ENCODE measurements at places on chromosomes 5 and 9.

DNA sequence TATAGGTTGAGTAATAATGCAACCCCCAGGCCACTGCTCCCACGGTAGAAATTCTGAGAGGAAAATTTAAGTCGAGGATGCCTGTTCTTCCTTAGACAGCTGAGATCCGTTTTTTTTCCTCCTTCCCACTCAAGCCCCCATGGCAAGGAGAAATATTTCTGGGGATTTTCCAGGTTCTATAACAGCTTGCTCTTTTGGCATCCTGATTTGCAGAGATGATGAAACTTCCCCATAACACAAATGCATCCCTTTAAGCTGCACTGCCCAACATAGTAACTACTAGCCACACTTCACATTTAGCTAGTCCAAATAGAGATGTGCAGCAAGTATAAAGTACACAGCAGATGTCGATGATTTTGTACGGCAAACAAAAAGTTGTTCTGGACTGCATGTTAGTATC is 32.5 kb upstream of the GNA14 start:
- H3K4me3 ChIP-seq: no peak overlapping the region
- no peak for DNase-seq
- H3K27ac ChIP-seq: no peak overlapping the region
- H3K36me3 ChIP-seq: no peaks in the 10 kb centered on the region
- no peaks in the 10 kb centered on the region for H3K27me3 ChIP-seq

DNA sequence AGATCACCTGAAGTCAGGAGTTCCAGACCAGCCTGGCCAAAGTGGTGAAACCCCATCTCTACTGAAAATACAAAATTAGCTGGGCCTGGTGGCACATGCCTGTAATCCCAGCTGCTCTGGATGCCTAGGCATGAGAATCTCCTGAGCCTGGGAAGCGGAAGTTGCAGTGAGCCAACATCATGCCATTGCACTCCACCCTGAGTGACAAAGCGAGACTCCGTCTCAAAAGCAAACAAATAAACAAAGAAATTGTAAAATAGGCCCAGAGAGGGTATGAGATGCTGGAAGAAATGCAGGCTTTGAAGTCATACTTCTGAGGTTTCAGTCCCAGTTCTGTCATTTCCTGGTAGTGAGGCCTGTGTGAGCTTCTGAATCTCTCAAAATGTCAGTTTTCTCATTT is 5.3 kb upstream of the ARHGEF37 start:
- DNase-seq: no peak
- H3K4me3 ChIP-seq: no peak overlapping the region
- H3K36me3 ChIP-seq: no peaks in the 10 kb centered on the region

- H3K4me1 ChIP-seq: no peaks in the 10 kb centered on the region
- H3K36me3 ChIP-seq: no peaks in the 10 kb centered on the region
- no peak overlapping the region for H3K27ac ChIP-seq
- no peaks in the 10 kb centered on the region for H3K27me3 ChIP-seq
- no peak for DNase-seq
- no peak overlapping the region for H3K4me3 ChIP-seq
Observed at GRCh38 chr5:178372142-178372571, 139.6 kb upstream of the PHYKPL start.

- H3K36me3 ChIP-seq: no peaks in the 10 kb centered on the region
- no peak overlapping the region for H3K27ac ChIP-seq
- H3K4me1 ChIP-seq: peaks cover 2% of the 10 kb centered on the region
- peaks cover 41% of the 10 kb centered on the region for H3K27me3 ChIP-seq
- DNase-seq: no peak
Observed at GRCh38 chr5:150672237-150672883, 11.3 kb downstream of the MYOZ3 start.

GRCh38 chr5:56279979-56280378 is 46.8 kb upstream of the ANKRD55 start:
- H3K27me3 ChIP-seq: no peaks in the 10 kb centered on the region
- H3K36me3 ChIP-seq: no peaks in the 10 kb centered on the region
- no peak overlapping the region for H3K27ac ChIP-seq
- DNase-seq: no peak
- no peaks in the 10 kb centered on the region for H3K4me1 ChIP-seq

DNA sequence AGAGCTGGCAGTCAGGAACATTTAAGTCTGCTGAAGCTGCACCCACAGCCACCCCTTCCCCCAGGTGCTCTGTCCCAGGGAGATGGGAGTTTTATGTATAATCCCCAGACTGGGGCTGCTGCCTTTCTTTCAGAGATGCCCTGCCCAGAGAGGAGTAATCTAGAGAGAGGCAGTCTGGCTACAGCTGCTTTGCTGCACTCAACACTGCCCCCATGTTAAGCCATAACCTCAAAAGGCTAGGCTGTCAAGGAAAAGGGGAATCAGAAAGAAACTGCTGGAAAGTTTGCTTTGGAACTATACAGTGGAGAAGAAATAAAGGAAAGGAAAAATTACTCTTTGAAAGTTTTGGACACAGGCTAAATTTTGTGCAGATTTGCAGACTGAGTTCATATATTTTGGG is 127.2 kb downstream of the MACIR start:
- H3K4me3 ChIP-seq: no peak overlapping the region
- peaks cover 4% of the 10 kb centered on the region for H3K4me1 ChIP-seq
- no peaks in the 10 kb centered on the region for H3K36me3 ChIP-seq
- DNase-seq: no peak
- H3K27ac ChIP-seq: no peak overlapping the region
- no peaks in the 10 kb centered on the region for H3K27me3 ChIP-seq

DNA sequence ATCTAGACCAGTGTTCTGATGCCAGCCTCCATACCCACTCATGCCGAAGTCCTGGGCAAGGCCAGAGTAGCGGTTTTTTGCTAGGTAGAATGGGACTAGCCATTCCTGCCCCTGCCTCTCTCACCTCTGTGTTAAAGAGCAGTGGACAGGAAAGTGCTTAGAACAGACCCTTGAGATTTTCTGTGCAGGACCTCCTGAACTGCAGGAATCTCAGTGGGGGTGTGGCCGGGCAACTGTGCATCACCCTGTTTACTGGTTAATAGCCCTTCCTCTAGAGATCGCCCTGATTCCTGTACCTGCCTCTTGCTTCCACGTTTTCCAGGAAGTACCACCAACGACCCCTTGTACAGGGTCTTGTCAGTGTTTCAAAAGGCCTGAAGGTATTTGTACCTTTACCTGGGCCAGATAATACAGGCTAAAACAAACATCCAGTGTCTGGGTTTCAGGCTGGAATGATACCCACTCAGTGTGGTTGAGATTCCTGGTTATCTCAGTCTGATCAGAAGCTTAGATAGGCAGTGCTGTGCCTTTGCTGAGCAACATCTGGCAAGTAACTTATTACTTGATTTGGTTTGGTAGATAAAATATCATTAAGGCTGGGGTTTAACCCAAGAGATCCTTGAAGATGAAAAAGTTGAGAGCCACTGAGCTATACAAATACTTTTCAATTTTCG is 65.9 kb downstream of the RGS3 start:
- H3K36me3 ChIP-seq: no peaks in the 10 kb centered on the region
- H3K27ac ChIP-seq: no peak overlapping the region
- peaks cover 7% of the 10 kb centered on the region for H3K4me1 ChIP-seq
- DNase-seq: no peak

- H3K36me3 ChIP-seq: no peaks in the 10 kb centered on the region
- H3K4me1 ChIP-seq: peaks cover under 1% of the 10 kb centered on the region
- no peak overlapping the region for H3K27ac ChIP-seq
- DNase-seq: no peak
- no peaks in the 10 kb centered on the region for H3K27me3 ChIP-seq
Observed at GRCh38 chr9:91809581-91810285, 140.3 kb downstream of the ROR2 start.

DNA sequence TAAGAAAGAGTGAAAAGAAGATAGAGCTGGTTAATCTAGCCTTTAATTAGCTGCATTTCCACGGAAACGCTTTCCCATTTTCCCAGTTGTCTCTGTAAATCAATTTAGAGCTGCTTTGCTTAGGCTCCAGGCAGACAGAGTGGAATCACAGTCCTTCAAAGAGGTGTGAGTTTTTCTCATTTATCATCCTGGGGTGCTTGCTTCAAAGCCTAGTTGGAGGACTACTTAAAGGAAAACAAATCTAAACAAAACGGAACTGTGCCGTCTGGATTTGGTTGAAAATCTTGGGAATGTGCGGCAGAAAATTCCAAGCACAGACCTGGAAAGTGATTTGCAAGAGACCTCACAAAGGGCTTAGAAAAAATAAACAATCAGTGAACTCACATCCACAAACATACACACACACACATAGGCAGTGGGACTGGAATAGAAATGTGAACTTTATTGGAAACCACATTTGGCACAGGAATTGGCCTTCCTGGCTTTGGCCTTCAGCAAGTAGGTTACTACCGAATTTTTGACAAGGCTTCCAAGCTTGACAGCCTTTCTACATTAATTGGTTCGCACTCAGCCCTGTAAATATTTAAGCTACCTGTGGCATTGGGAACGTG is 235.2 kb upstream of the SLC24A2 start:
- H3K4me1 ChIP-seq: no peaks in the 10 kb centered on the region
- DNase-seq: no peak
- no peaks in the 10 kb centered on the region for H3K36me3 ChIP-seq
- H3K27me3 ChIP-seq: no peaks in the 10 kb centered on the region
- H3K4me3 ChIP-seq: no peak overlapping the region

GRCh38 chr5:61159070-61159469 is 3.2 kb downstream of the SMIM15 start:
- DNase-seq: no peak
- peaks cover 4% of the 10 kb centered on the region for H3K4me1 ChIP-seq
- no peaks in the 10 kb centered on the region for H3K27me3 ChIP-seq
- no peak overlapping the region for H3K27ac ChIP-seq
- no peak overlapping the region for H3K4me3 ChIP-seq
